NCI-H69 (cell line): ENCODE measurements at places on chromosomes 4 and X.
A peak's percentile ranks its signal among the peaks of the same experiment; 100 is the strongest.

- no peak for DNase-seq
Measured at GRCh38 chr4:156803056-156803455, 168.5 kb downstream of the PDGFC start.

- peak; percentile 74 for DNase-seq
Measured at GRCh38 chrX:101658661-101659491, 774 bp downstream of the ARMCX2 start.

DNA sequence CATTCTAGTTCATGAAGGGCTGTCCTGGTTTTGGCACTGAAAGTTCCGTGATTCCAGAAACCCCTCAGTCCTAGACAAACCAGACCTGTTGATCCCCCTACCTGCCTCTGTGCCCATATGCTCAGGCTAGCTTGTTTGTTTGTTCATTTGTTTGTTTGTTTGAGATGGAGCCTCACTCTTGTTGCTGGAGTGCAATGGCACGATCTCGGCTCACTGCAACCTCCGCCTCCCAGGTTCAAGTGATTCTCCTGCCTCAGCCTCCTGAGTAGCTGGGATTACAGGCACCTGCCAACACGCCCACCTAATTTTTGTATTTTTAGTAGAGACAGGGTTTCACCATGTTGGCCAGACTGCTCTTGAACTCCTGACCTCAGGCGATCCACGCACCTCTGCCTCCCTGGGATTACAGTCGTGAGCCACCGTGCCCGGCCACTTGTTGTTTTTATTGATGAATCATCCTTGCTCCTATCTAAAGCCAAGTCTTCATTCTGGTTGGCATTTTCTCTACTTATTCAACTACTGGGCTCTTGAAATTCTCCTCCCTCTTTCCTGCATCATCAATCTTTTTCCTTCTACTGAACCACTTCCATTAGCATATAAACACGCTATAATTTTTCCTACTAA, 86.3 kb upstream of the BMP2K start:
- no peak for DNase-seq

GRCh38 chrX:152632445-152633097, 5.1 kb upstream of the GABRQ start:
- peak; percentile 32 for DNase-seq

DNA sequence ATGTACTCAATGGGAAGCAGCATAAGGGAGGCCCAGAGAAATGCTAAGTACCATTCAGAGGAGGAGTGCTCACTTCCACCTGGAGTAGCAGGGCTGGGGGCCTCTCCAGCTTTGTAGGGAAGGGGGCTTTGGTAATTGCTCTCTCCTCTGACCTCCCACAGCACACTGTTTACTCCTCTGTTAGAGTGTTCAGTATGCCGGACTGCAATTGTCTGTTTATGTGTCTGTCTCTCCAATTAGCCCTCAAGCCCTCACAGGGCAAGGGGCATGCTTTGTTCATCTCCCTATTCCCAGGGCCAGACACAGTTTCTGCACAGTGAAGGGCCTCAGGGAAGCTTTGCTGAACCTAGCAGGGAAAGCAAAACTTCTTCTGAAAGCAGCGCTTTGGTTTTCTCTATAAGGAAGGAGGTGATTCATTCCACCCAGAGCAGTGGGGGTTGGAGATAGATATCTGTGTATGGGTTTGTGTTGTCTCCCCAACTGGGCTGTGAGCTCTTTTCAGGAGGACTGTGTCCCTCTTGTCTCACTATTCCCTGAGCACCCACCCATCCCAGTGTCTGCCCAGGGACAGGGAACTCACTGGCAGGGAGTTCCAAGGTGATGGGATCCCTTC, 50.0 kb upstream of the VMA21 start:
- no peak for DNase-seq

DNA sequence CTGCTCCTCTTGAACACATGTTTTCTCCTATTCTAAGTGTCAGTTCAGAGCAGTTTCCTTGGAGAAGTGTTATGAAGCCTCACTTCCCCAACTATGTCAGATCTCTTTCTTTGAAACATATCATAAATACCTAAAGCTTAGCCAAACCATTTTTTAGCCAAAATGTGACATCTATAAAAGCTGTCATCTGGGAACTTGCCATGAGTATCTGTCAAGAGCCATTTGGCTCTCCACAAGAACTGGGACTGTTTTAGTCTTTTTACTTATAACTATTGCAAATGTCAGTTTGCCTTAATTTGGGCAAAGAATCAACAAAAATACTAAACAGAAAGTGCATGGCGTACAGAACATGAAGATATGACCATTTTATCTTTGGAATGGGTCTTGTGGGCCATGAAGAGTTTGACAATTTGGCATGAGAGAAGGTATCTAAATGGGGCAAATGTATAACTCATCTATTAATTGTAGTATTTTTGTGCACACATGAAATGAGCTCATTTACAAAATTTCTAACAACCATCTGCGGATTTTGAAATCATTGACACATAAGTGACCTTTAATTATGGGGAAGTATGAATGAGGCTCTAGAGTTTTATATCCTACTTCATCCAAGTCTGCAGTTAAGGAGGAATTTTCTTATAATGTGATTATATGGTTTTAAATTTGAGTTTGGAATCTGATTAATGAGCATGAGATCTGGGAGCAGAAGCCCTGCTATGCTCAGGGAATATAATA, 129.1 kb upstream of the PACRGL start:
- no peak for DNase-seq

DNA sequence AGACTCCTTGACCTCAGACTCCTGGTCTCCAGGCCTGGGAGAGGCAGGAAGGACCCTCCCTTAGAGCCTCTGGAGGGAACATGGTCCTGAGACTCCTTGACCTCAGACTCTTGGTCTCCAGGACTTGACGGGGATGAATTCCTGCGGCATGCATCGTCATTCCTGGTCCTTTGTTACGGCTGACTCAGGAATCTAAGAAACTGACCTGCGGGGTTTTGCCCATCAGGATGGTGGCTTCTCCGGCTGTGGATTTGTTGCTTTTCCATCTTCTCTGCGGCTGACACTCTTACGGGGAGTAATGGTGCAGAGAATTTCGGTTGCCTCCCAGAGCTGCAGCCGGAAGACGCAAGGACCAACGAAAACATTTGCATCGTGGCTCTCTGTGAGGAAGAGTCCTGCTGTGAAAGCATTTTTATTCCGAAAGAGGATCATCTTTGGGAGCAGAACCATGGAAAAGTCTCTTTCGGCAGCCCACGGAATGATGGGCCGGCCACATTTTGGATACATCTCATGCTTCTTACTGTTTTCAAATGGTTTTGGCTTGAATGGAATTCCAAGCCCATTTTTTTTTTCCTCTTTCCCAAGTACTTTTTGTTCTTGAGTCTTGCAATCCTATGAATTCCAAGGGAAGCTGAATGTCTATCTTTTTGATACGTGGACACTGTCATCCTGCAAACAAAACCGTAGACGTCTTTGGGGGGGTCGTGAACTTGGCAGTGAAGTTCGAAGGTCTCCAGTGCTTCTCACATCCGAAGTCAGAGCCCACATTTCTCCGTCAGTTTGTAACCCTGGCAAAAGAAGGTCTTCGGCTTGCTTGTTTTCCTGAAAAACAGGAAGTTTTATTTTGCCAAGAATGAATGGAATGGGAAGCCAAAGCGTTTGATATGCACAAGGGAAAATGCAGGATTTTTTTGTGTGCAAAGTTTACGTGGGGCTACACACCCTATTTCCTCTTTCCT, 36.5 kb downstream of the SHOX start:
- no peak for DNase-seq

- DNase-seq = no peak
Measured at GRCh38 chr4:103645991-103646390, 73.8 kb downstream of the TACR3 start.

DNA sequence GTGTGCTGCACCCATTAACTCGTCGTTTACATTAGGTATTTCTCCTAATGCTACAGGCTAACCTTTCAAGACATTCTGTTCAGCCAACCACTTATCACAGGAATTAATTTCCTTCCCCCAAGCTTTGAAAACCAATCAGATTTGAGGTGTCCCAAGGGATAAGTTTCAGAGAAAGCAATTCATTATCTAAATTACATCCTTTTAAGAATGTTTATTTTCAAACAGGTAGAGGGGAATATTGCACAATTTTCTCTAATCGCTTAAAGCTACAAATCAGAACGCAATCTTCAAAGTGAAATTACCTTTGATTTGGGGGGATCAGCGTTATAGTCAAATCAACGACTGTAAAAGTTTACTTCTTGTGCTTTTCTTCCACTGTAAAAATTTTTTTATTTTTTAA, 1.6 kb downstream of the CLOCK start:
- DNase-seq = peak; percentile 85

- DNase-seq = no peak
Measured at GRCh38 chr4:84389406-84389805, 109.7 kb downstream of the NKX6-1 start.

GRCh38 chr4:71210823-71211222, 128.0 kb upstream of the SLC4A4 start:
- no peak for DNase-seq

DNA sequence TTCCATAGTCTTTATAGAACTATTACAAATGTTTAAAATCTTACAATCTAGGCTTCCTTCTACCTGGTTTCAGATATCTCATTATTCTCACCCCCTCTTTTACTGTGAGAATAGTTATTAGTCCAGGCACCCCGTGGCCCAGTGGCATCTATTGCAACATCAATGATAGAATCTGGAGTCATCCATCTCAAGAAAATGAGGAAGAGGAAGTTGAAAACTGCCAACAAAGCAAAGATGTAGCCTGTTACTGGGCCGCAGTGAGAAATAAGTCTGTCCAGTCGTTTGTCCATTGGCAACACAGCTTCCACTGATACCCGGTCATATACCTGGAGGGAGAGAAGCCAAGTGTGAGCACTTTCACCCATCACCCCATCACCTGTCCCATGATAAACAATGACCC, 6.0 kb upstream of the ASB11 start:
- DNase-seq = no peak

GRCh38 chr4:25117274-25117673, 43.0 kb downstream of the SEPSECS start:
- no peak for DNase-seq

- peak; percentile 58 for DNase-seq
Measured at GRCh38 chrX:125137521-125137920, 182.2 kb upstream of the TEX13C start.

GRCh38 chrX:68895341-68895755, 66.5 kb downstream of the EFNB1 start:
- DNase-seq = peak; percentile 79

- no peak for DNase-seq
Measured at GRCh38 chr4:7595934-7596461, 161.3 kb upstream of the PSAPL1 start.

- no peak for DNase-seq
Measured at GRCh38 chr4:164768516-164768915, 14.6 kb downstream of the SMIM31 start.

- DNase-seq = no peak
Measured at GRCh38 chr4:176548571-176548970, 228.8 kb downstream of the SPCS3 start.

DNA sequence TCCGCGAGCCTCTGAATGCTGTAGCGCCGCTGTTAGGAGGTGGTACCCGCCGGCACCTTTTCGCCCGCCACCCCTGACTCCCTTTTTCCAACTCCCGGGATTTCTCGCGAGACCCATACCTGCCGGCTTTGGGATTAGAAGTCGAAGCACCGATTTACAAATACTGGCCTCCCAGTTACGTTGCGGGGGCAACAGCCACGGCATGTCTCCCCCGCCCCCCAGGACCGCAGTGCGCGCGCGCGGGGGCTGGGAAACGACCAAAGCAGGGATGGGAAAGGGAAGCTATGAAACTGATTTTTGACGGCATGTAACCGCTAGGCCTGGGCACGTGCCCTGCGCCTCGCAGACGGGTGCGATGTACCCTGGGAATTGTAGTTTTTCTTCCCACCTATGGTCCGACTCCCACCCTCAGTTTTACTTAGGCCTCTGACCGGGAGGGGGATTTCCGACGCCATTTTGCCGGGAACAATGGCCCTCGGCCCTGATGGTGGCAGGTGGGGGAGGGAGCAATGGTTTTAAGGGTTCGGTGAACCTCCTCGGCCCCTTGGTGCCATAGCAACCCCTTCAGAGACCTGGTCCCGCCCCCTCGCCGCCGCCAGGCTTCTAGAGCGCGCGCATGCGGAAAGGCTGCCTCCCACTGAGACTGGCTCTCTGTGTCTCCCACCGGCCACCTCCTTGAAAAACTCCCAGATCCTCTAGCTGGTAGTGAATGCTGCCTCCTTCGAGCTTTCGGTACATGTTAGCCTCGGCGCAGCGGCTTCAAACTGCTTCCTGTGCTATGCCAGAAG, 772 bp upstream of the WNK3 start:
- peak; percentile 90 for DNase-seq

DNA sequence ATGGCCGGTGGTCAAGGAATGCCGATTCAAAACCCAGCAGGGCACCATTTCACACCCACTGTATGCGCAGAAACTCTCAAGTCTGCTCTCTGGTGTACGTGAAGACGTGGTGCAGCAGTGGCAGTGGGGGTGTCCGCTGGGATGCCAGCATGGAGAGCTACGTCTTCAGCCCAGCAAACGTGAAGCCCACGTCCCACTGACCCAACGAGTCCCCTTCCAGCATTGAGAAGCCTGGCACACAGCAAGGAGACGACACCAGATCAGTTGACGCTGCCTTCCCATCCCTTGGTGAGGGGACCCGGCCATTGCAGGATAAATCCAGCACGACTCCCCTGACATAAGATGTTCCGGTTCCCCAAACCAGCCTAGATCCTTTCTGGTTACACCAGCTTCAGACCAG, 2.2 kb upstream of the PLXNB3 start:
- DNase-seq = no peak
